ENCODE measurements at places on chromosomes 3 and 15. TPM values are rescaled to one million over a fixed set of nuclear protein-coding genes. Genes with fewer than 3 reads are reported as not detected.

DNA sequence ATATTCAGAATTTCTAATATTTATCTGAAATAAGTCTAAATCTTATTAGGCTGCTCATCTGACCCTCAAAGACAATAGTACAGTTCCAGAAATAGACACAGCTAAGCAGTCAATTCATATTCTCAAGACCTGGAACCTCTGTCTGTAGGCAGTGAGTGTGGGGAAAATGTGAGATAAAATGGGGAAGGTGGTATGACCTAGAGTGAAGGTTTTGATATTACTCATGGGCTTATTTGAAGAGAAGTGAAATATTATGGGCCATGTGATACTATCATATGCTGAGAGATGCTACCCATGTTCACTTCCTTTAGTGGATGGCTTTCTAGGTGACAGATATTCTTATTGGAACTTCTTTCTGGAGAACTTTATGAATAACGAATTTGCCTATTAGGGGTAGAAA, 33.5 kb downstream of the TGFBR2 start:
- no peak for DNase-seq

Gene UTS2B
- polyA plus RNA-seq = 0.95 TPM

- DNase-seq = no peak
Observed at GRCh38 chr3:185647880-185648210, 61.8 kb downstream of the SENP2 start.

- DNase-seq = no peak
Observed at GRCh38 chr3:196189566-196190347, 21.4 kb downstream of the ZDHHC19 start.

Gene TEX55
- polyA plus RNA-seq = not detected

DNA sequence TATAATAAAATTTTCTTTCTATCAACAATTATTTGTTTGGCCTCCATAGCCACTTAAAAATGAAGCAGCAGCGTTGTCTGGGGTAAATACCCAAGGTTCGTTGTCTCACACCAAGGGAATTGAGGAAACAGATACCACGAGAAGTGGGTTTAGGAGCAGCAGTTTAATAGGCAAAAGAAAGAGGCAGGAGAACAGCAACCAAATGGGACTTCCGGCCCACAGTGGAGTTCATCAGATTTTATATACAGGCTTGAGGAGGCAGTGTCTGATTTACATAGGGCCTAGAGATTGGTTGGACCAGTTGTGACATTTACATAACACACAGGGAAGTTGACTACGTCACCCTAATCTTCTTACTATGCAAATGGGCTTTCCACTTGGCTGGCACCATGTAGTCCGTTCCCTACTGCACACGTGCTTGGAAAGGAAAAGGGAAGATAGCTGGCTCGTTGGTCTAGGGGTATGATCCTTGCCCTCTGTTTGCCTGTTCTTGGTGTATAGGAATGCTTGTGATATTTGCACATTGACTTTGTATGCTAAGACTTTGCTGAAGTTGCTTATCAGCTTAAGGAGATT, 61.5 kb upstream of the SETMAR start:
- no peak for DNase-seq

All from renal pelvis (tissue), 12 donors.